ENCODE measurements at places on chromosomes 1 and 21.

DNA sequence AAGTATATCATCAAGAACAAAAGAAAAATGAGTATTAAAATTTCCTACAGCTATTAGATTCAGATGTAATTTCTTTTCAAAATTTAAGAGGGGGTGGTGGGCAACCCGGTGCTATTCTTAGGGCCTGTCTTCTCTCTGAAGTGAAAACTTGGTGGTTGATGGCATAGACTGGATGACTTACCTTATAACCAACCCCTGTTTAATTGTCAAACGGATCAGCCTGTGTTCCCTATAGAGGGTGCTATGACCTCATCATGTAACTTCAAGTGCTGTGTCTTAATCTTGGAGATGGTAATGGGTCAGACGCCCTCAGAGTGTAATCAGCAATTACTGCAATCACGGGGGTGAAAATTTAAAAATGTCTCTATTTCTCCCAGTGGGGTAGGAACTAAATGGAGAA is 176.2 kb downstream of the PCP4 start:
- no peak for DNase-seq

DNA sequence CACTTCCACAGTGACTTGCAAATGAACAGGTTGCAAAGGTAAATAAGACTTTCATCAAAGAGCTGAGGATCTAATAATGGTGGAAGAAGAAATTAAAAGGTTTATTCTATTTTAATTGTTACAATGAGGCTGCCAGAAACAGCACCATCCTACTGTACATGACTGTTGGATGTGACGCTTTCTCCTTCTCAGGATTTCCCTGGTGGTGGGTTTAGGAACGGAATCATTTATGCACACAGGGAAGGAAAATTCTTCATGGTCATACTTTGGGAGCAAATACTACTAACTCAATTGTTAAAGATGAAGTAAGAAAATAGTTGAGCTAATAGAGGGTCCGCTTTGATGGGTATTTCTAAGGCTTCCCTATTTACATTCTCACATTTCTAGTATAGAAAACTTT is 22.2 kb upstream of the LYPLAL1 start:
- no peak for DNase-seq

DNA sequence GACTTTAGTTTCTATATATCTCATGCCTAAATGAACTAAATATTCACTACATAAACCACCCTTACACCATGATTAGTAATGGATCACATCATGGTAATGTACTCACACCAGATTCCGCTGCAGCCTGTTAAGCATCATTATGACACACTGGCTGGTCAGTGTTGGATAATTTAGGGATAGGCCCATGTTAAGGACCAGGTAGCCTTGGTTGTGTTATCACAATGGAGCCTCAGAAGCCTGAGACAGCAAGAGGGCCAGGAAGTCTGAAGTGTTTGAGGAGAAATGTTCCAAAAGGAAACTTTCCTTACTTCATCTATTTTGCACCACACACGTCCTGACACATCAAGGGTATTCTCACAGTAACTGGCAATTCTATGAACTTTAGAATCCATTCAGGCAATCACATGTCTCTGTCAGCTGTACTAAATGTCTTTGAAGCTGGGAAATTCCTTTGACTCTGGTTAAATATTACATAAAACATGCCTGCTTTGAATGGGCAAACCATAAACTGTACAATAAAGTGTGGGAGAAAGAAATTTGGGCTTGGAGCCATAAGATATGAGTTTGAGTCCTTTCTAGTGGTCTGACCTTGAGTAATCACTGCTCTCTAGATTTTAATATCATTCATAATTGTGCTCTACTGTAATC is 105.3 kb upstream of the DPT start:
- DNase-seq = no peak

GRCh38 chr1:101996825-101997465 is at the start of gene OLFM3:
TSS of gene OLFM3 (minus strand) at chr1:101996926.
- no peak for DNase-seq

DNA sequence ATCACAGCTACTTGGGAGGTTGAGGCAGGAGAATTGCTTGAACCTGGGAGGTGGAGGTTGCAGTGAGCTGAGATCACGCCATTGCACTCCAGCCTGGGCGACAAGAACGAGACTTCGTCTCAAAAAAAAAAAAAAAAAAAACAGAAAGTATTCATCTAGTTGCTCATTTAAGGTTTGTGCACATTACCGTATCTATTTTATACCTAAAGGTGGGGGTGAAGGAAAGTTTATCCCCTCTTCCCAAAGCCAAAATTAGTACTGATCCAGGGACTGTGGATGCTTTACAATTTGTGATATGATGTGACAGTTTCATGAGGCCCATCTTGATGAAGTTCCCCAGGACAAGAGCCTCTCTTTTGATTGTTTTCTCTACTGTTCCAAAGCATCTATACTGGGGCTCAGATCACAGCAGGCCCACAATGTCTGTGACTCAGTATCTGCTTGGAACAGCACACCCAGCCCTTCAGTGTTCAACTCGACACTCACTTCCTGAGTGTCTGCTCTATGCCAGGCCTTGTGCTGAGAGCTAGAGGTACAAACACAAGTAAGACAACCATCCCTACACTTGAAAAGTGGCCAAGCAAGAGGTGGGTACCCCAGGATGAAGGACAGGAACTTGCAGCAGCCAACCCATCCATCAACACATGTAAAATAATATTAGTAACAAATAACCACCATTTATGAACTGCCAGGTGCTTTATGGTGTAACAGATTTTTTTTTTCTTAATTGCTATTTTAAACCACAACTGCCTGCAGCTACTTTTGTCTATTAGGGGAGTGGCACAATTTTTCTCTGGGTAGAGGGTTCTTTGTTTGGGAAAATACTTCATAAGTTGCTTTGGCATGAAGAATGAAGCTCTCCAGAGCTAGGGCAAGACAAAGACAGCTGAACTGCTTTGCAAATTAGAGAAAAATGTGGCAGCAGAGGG is 29.0 kb upstream of the KHDRBS1 start:
- DNase-seq = no peak

DNA sequence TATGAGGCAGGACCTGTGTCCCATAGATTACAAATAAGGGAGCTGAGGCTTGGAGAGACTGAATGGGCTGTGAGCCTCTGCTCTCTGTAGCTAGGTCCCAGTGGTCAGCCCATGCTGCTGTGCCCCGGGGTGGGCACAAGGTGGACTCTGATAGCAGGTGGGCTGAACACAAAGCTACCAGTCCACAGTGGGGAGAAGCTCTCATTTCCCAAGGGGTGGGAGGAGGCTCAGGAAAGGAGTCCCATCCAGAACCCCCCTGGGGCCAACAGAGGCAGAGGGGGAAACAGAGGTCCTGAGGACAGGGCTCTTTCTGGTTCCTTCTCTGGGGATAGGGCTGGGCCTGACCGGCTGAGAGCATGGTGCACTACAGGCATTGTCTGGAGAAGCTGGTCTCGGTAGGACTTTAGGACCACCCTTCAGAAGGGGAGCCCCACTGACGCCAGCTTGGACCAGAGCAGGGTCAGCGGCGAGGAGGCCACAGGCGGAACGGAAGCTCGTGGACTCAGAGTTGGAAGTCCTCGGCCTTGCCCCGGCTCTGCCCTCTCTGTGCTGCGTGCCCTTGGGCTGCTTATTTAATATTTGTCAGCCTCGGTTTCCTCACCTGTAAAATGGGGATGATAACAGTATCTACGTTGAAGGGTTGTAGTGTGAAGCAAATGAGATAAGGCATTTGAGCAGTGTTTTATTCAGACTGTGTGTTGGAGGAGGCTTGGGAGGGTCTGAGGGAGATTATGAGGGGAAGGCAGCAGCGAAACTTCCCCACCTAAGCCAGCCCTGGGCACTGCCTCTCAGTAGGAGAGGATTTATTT is 26.6 kb downstream of the SDE2 start:
- DNase-seq = no peak

- DNase-seq = no peak
These were observed 79.9 kb downstream of the PRDM2 start for GRCh38 chr1:13779930-13780329.

DNA sequence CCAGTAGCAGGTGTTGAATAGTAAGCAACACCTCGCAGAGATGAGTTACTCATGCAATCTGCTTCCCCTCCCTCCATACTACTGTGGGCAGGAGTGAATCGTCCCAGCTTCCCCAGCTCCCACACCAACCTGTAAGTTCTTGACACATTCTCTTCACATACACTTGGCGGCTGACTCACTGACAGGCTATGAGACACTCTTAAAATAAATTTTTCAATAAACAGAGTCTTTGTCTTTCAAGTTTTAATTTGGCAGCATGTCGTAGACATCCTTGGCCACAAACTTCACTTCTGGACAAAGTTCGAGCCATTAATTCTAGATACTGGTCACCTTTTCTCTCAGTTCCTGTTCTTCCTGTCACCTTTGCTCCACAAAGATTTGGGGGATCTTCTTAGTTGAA is 290.7 kb downstream of the TM2D1 start:
- DNase-seq = no peak

DNA sequence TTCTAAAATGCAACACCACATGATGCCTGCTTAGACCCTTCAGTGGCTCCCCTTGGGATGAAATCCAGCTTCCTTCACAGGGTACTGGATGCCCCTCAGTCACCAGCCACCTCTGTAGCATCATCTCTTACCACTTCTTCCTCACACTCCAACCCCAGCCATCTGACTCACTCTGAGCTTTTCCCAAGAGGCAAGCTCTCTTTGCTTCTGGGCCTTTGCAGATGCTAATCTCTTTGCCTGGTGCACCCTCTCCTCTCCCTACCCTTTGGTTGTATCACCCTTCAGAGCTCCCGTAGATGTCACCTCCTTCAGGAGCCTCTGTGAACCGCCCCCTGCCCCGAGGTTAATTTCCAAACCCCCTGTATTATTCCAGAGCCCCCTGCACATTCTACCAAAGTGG is 164.8 kb upstream of the ZC3H12A start:
- no peak for DNase-seq

DNA sequence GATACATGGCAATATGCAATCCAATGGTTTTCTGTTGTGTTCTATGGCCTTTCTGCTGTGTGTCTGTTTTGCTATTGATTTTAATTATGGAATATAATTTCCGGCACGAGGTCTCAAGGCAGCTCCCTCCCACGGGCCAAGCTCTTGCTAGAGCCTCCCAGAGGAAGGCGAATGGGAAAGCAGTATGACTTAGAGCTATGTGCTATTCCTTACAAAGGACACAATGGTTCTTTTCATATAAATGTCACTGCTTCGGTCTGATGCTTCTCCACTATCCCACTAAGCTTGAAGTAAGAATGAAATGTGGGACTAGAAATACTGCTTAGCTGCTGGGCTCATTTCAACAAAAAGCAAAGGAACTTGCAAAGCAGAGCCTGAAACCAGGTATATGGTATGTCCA is 322.2 kb upstream of the BEND5 start:
- DNase-seq = no peak

DNA sequence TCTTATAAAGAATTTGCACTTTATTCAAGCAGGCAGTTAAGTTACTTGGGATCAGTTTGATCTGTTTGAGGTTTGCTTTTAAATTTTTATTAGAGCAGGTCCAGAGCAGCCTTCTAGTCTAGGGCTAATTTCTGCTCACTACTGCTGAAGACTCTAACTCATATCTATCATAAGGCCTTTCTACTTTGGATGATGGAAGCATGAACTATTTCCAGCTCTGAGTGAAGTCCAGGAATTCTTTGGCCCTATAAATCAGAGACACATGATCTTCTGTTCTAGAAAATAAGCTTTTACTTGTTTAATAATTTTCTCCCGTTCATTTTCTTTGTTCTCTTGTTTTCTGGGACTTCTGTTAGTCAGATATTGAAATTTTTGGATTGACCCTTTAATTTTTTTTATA is 14.7 kb downstream of the NIBAN1 start:
- no peak for DNase-seq

DNA sequence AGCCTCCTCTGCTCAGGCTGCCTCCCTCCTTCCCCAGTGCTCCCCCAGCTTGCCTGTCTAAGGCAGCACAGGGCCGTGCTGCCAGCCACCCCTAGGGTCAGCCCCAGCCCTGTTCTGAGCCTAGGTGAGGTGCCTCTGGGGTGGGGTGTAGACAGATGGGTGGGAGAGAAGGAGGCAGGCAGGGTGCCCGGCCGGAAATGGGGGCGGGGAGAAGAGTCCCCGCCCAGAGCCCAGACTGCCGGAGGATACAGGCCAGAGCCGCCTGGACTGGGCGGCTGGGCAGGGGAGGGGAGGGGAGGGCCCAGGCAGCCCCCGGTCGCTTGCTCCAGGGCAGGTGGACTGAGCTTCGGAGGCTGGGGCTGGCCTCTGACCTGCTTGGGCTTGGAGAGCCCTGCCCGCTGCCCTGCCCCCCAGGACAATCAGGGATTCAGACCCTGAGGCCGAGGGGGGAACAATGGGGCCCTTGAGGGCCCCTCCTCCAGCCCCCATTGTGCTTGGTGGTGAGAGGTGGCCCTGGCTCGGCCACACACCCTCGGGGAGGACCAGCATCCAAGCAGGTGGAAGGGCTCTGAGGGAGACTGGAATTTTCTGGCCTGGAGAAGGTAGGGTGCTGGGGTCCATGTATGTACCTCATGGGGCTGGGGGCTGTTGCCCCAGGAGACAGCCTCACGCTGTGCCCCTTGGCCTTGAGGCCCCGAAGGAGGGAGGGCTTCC is at the start of gene GJC2:
GJC2 (plus strand) TSS at position 525 of the 714 bp plus-strand sequence. CDS start 7,829 bp downstream, outside the sequence.
- no peak for DNase-seq

DNA sequence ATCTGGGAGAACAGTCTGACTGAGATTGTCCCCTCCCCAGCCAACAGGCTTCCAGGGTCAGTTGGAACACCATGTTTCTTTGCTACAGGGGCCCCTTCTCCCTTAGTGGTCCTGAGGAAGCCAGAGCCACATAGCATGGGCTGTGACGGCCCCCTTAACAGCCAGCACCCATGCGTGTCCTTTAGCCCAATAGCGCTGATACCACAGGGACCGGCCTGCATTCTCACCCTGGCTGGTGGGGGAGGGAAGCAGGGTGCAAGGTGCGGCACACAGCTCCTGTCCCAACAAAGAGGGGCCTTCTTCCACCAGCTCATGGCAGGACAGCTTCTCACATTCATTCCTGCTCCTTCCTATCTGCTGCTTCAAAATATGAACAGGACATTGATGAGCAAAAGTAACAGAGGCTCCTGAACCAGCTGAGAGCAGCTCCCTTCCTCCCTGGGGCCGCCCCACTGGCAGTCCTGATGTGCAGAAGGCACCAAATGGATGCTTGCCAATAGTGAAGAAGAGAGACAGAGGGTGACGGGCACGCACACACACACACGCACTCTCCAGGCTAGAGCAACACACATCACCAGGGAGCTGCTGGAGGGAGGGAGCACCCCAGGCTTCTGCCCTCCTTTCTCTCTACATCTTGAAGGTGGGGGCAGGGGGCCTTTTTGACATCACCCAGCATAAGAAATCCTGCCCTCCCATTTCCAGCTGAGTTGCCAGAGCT is 99.4 kb downstream of the CRYAA start:
- no peak for DNase-seq

- DNase-seq = no peak
These were observed 30.0 kb upstream of the FGGY start for GRCh38 chr1:59266927-59267293.

- DNase-seq = no peak
These were observed 1.2 kb downstream of the RERE start for GRCh38 chr1:8816264-8816663.

GRCh38 chr1:245772325-245772724 is 617.5 kb downstream of the KIF26B start:
- no peak for DNase-seq

GRCh38 chr21:46423546-46424038 is 35.1 kb upstream of the DIP2A start:
- DNase-seq = no peak

GRCh38 chr1:24864370-24864777 is 65.7 kb downstream of the RUNX3 start:
- no peak for DNase-seq
